ENCODE measurements at places on chromosomes 5 and 9.

- DNase-seq: no peak
These were observed 52.0 kb upstream of the PTGER4 start for GRCh38 chr5:40627706-40628105.

DNA sequence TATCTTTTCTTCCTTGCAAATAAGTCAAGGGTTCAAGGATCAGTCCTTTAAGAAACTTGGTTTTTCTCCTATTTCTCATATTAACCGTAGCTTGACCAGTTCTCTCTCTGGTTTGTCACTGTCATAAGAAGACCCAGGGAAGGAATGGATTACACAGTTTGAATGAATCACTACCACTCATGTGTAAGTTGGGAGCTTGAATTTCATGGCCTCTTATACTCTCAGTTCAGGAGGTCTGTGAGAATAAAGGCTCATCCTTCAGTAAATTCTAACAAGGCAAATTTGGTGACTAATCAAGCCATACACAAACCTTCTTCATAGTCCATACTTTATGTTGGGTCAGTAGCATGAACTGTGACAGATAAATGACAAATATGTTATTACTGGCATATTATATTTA lies 323.1 kb upstream of the ACTBL2 start:
- no peak for DNase-seq

DNA sequence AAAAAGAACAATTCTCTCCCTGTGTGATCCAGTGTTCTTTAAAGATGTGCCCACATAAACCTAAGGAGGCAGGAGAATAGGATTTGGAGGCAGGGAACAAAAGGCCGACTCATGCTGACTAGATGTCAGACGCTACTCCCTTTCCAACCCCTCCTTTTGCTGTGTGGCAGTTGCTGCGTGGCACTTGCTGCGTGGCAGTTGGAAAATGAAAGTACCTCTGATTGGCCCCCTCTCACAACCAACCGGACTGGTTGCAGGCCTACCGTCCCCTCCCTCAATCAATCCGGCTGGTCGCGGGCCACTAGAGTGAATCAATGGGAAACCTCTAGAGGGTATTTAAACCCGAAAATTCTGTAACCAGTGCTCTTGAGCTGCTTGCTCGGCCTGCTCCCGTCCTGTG lies 551.0 kb downstream of the KIF4B start:
- no peak for DNase-seq

DNA sequence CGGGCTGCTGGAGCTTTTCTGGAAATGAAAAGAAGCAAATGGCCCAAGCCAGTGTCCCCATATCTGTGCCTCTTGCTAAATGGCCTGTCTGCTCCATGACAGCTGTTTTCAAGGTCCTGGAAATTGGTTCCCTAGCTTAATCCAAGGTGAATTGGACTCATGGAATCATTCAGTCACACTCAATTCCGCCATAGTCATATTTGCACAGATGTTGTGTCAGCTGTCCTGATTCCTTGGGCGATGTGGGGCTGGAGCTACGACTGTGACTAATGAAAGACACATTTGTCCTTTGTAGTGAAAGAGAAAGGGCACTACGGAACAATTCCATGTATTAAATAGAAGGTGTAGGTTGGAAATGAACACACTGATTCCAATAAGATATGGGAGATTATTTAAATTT lies 102.9 kb upstream of the MEGF10 start:
- DNase-seq: no peak

GRCh38 chr9:120592210-120592609 lies 12.2 kb upstream of the CDK5RAP2 start:
- no peak for DNase-seq

DNA sequence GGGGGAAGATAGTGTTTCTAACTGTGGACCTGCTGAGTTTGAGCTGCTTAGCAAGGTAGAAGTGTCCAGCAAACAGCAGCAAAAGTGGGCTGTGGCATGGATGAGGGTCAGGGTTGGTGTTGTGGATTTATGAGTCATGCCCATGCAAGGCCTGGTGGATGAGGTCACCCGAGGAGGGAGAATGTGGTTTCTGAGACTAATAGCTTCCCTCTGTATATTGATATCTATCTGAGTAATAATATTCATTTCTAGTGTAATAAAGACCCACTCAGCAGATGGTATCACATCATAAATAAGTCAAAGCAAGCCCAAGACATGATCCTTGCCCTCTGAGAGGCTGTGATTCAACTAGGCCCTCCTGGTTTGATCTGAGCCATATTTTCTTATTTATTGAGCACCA lies 597.8 kb upstream of the CLINT1 start:
- DNase-seq: no peak

- no peak for DNase-seq
These were observed 989.2 kb downstream of the TLE4 start for GRCh38 chr9:80560976-80561375.

GRCh38 chr5:61941637-61942036 lies 364.4 kb upstream of the KIF2A start:
- DNase-seq: no peak

GRCh38 chr5:173352366-173353349 lies 24.4 kb upstream of the STC2 start:
- no peak for DNase-seq

DNA sequence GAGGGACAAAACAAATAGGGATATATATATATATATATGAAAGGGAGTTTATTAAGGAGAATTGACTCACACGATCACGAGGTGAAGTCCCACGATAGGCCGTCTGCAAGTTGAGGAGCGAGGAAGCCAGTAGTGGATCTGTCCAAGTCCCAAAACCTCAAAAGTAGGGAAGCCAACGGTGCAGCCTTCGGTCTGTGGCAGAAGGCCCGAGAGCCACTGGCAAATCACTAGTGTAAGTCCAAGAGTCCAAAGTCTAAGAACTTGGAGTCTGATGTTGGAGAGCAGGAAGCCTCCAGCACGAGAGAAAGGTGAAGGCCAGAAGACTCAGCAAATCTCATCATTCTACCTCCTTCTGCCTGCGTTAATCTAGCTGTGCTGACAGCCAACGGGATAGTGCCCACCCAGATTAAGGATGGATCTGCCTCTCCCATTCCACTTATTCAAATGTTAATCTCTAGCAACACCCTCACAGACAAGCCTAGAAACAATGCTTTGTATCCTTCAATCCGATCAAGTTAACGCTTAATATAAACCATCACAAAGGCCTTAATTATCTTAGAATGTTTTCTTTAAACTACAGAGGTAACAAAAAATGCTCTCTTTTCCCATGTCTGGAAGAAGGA lies 23.8 kb upstream of the DAB2 start:
- DNase-seq: no peak

DNA sequence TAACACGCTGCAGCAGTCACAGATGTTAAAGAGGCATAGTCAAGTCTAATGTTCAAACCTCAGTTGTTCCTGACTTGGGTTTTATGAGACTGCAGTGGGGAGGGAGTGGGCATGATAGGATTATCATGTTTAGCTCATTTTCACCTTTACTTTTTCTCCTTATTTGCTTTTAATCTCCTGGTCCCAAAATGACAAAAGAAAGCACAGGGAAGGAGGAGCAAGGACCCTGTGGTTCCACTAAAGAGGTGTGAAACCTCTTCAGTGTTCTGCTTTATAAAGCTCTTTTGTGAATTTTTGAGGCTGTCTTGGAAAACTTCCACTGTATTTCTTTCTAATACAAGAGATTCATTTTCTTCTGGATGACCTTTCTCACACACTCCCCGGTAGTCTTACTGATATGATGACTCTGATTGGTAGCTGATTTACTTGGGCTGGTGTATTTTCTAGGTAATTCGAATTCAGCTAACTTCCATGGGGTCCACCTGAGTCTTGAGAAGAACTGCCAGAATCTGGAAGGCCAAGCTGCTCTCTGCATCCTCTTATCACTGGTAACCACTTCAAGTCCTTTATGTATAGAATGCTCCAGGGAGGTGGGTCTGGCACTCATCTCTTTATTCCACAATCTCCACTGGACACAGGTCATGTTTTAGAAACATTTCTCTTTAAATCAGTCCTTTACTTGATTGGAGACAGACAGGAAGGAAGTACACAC lies 1364.4 kb upstream of the CDH9 start:
- DNase-seq: no peak

- DNase-seq: no peak
These were observed 3.4 kb upstream of the ESM1 start for GRCh38 chr5:54988817-54989216.

- DNase-seq: no peak
These were observed 35.3 kb upstream of the CLPTM1L start for GRCh38 chr5:1380011-1380817.

GRCh38 chr5:34598177-34598794 lies 57.8 kb upstream of the RAI14 start:
- no peak for DNase-seq

DNA sequence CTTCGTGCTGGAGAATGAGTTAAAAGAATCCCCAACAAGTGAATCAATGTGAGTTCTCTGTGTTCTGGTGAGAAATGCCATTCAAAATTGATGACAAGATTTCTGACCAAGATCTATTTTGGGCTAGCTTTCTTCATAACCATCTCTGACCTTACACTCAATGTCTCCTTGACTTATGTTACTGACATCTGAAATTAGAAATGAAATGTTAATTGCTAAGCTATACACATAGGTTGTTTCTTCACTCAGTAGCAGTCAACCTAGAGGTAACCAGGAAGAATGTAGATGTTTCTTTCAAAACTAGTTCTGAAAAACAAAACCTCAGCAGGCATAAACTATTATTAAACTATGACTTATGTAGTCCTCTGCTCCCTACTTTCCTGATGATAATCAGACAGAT lies 2220.7 kb upstream of the C9orf72 start:
- no peak for DNase-seq

GRCh38 chr9:137158625-137159024 lies 11.2 kb downstream of the LRRC26 start:
- no peak for DNase-seq

DNA sequence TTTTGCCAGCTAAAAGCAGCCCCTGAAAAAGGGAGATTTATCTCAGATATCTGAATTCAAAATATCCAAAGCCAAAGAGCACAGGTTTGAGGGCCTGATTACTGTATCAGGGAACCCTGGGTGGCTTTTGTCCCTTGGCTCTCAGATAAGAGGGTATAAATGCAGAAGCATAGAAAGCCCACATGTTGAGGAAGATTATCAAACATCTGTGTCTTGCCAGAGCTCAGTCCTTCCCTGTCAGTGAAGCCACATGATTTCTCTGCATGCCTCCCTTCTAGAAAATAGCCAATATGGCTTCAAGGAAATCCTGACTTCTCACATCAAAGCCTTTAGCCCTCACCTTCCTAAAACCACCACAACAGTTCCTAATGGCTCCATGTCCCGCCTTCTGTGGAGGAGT lies 408.0 kb upstream of the DMAC1 start:
- DNase-seq: no peak

DNA sequence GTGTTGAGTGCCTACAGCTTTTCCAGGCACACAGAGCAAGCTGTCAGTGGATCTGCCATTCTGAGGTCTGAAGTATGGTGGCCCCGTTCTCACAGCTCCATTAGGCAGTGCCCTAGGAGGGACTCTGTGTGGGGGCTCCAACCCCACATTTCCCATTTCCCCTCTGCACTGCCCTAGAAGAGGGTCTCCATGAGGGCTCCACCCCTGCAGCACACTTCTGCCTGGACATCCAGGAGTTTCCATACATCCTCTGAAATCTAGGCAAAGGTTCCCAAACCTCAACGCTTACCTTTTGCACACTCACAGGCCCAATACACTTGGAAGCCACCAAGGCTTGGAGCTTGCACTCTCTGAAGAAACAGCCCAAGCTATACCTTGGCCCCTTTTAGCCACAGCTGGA lies 131.3 kb downstream of the DEPDC1B start:
- no peak for DNase-seq

DNA sequence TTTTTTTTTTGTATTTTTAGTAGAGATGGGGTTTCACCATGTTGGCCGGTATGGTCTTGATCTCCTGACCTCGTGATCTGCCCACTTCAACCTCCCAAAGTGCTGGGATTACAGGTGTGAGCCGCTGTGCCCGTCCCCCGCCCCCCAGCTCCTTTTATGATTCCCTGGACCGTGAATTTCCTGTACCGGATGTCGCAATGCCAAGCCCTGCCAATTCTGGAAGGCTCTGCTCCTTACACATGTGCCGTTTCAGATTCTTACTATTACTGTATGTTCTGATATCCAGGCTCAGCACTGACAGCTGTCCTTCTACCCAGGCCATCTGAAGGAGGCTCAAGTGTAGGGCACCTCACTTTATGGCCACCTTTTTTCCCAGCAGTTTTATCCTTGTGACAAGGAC lies 100.1 kb downstream of the PLCXD3 start:
- DNase-seq: no peak

DNA sequence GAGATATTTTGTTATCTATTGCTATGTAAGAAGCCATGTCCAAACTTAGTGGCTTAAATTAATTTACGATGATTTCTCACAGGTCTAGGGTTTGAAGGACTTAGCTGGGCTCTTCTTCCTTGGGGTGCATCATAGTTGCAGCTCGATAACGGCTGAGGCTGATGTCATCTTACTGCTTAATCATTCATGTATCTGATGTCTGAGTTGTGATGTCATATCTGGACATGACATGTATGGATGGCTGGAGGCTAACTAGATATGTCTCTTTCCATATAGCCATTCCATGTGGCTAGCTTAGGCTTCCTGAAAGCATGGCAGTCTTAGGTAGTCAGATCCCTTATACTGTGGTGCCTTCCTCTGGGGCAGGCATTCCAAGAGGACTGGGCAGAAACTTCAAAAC lies 31.6 kb downstream of the ADGRV1 start:
- no peak for DNase-seq

- no peak for DNase-seq
These were observed 5.6 kb downstream of the FAXDC2 start for GRCh38 chr5:154844809-154845208.

DNA sequence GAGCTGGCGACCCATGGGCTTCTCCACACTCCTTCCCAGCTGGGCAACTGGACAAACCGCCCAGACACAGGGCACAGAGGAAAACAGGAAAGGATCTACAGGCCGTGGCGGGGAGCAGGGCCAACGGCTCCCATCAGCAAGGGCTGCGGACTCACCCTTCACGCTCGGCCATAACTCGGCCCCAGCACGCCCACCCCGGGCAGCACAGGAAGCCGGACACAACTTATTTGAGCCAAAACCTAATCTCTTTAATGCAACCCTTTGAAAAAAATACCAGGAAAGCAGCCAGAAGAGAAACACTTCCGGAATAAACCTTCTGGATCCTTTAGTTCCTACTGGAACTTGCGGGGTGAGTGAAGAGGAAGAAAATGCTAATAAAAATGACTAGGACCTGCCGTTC lies 59.9 kb downstream of the VAV2 start:
- DNase-seq: no peak

DNA sequence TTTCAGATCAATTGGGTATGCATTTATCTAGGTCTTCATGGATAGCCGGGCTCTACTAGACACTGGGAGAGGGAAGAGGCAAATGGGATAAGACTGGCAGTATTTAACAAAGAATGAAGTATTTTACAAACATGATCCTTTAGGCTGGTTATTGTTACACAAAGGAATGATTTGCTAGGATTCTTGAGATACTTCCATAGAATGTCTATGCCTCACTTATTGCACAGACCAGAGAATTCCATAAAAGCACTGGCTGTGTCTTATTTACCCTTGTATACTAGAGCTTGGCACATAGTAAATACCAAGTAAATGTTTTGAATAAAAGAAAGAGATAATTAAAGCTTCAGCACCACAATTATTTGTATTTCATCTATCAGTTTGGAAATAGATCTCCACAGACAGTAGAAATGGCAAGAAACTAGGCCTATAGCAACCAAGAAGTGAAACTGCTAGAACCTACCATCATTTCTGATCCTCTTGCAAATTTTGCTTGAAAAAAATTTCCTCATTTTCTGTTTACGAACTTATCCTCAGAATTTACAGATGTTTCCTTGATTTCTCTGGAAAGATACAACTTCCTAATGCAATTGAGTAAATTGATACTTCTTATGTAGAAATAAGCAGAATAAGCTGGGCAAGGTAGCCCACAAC lies 3.8 kb downstream of the PDCD1LG2 start:
- no peak for DNase-seq

Measured in NCI-H345 (cell line).